ENCODE measurements at places on chromosomes 1 and 21.
A peak's percentile ranks its signal among the peaks of the same experiment; 100 is the strongest.

DNA sequence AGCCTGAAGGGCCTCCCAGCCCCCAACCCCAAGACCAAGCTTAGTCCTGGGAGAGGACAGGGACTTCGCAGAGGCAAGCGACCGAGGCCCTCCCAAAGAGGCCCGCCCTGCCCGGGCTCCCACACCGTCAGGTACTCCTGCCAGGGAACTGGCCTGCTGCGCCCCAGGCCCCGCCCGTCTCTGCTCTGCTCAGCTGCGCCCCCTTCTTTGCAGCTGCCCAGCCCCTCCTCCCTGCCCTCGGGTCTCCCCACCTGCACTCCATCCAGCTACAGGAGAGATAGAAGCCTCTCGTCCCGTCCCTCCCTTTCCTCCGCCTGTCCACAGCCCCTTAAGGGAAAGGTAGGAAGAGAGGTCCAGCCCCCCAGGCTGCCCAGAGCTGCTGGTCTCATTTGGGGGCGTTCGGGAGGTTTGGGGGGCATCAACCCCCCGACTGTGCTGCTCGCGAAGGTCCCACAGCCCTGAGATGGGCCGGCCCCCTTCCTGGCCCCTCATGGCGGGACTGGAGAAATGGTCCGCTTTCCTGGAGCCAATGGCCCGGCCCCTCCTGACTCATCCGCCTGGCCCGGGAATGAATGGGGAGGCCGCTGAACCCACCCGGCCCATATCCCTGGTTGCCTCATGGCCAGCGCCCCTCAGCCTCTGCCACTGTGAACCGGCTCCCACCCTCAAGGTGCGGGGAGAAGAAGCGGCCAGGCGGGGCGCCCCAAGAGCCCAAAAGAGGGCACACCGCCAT lies 21.9 kb upstream of the ARF1 start:
- DNase-seq = no peak

DNA sequence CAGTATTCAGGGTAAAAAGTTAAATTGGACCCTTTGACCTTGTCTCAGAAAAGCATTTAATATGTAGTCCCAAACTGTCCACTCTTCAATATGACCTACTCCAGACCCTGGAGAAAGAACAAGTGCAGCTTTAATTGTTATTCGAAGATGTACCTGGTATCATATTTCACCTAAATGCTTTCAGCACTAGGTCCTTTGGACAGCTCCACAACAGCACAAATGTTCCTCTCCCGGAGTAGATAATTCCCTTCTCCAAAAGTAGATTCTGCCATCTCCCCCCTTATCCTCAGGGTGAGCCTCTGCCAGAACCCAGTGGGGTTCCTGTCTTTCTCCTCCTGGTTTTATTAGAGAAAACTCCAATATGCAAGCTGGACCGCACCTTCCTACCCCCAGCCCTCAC lies 104.5 kb upstream of the AJAP1 start:
- no peak for DNase-seq

- no peak for DNase-seq
These were observed 518.7 kb downstream of the RWDD3 start for GRCh38 chr1:95752515-95753381.

DNA sequence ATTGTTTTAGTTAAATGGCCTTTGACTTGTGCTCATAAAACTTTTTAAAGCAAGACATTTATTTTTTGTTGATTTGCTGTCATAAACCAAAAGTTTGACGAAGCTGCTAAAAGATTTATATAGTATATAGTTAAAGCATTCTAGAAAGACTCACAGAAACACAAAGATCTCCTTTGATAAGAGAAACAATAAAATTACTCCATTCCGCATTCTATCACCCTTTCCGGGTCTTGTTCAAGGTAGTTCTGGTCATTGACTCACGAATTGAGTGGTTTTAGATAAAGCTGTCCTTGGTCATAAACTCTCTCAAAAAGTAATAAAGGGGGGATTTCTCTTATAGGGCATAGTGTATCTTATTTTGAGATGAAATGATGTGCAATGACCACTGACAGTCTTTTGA lies 1010.5 kb upstream of the NCAM2 start:
- no peak for DNase-seq

- DNase-seq = no peak
These were observed 18.0 kb downstream of the ADORA1 start for GRCh38 chr1:203145321-203146041.

GRCh38 chr1:94542088-94542870 lies 720 bp upstream of the F3 start:
- no peak for DNase-seq

DNA sequence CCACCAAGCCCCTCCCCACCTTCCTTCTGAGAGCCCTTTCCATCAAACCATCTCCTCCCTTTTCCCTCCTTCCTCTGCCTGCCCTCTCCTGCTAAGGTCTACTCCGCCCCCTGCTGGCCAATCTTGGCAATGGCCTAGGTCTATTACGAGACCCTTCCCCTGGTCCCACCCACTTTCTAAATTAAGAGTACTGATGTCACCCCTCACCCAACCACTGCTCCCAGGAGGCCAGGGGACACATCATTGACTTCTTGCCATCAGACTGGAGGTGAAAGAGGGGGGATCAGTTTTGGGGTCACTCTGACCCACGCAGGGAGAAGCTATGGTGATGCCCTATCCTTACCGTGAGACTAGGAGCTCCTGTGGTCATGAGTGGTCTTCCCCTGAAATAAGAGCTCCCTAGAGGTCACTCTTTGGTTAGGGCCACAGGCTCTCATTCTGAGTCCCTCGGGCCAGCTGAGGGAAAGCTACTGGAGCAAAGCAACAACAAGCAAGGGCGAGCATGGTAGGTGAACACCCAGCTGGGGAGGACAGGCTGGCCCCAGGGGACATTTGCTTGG lies 34.6 kb upstream of the S100A7 start:
- peak; percentile 16 for DNase-seq

GRCh38 chr1:150976879-150977694 lies 2.5 kb upstream of the CERS2 start:
- peak; percentile 55 for DNase-seq

- no peak for DNase-seq
These were observed 841 bp downstream of the POFUT2 start for GRCh38 chr21:45286671-45287437.

- no peak for DNase-seq
These were observed 12.6 kb upstream of the CD34 start for GRCh38 chr1:207923561-207923960.

- DNase-seq = no peak
These were observed 38.7 kb downstream of the CHAF1B start for GRCh38 chr21:36423771-36424433.

DNA sequence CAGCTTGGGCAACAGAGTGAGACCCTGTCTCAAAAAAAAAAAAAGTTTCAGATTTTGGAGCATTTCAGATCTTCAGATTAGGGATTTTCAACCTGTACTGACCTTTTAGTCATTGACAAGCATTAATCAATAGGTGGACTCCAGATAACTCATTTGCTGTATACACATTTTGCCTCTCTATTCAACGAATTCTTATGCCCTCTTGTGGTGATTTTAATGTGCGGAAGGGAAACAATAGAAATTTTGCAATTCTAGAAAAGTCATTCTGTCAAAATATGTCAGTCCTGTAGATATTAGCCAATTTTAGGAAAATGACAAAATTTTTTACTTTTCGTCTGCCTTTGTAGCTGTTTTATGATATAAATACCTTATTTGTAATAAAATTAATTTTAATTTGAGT lies 11.6 kb upstream of the OR2G2 start:
- DNase-seq = no peak

DNA sequence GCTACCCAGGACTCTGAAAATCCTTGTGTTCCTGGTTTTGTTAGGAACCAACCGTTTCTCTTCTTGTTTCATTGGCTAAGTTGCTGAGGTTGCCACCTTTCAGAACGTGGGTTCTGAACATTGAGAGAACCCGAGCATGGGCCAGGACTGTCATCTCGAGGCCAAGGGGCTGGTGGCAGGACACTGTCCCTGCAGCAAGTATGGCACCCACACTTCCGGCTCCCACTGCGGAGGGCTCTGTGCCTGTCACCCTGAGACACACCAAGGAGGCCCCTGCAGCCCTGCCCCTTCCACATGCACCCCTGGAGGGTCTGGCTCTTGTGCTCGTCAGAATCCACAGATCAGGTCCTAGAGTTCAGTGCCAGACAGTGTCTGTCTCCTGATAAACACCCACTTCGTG lies 39.1 kb upstream of the LRRC3 start:
- no peak for DNase-seq

- DNase-seq = no peak
These were observed 36.3 kb downstream of the NRDC start for GRCh38 chr1:51842261-51842660.

DNA sequence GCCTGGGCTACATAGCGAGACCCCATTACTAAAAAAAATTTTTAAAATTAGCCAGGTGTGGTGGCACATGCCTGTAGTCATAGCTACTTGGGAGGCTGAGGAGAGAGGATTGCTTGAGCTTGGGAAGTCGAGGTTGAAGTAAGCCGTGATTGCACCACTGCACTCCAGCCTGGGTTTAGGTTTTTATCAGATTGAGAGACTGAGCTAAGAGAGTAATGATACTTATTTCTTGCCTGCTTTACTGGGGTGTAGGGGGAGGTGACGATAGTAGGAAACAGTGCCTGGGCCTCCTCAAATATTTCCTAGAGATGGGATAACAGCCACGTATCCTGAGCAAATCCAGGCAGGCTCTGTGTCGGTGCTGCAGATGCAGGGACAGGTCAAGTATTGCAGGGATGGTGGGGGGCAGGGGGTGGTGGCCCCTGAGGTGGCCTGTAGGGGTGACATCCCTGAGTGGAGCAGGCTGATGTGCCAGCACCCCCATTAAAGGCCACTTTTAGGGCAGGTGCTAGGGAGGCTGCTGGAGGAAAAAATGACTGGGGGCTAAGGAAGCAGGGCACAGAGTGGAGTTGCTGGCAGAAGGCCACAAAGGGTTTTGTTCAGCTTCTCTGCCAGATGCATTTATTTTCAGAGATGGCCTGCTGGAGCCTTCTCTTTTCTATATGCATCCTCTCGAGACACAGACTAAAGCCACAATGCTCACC lies 130.5 kb downstream of the RHOU start:
- no peak for DNase-seq

GRCh38 chr1:204414016-204414415 lies 2.4 kb upstream of the PPP1R15B start:
- no peak for DNase-seq

GRCh38 chr1:25472471-25472870 lies 41.8 kb downstream of the MACO1 start:
- DNase-seq = no peak

DNA sequence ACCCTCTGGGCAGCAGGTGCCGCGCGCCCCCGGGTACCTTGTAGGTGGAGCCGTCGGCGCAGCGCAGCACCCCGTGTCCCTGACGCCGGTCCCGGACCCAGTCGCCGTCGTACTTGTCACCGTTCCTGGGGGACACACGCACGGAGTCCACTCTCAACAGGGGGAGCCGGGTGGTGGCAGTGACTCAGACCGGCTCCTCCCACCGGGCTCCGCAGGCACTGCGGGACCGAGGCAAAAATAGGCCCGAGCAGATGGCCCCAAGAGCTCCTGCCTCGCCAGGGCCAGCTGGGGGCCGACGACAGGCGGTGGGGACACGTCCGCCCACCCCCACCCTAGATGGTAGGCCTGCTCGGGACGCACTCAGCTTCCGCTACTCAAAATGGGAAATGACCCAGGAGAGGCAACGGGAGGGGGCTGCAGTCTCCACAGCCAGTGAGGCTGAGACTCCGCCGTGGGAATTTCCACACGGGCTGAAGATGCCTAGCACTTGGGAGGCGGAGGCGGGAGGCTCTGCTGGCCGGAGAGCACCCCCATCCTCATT lies 6.3 kb downstream of the MORN1 start:
- no peak for DNase-seq

- DNase-seq = no peak
These were observed at the start of gene LELP1 for GRCh38 chr1:153203130-153203529. Gene LELP1 (plus strand): TSS chr1:153203430. CDS start chr1:153204708, 1,278 bp downstream.

GRCh38 chr1:160993544-160994193 lies 27.3 kb downstream of the F11R start:
- no peak for DNase-seq

- no peak for DNase-seq
These were observed 97.4 kb upstream of the GFI1 start for GRCh38 chr1:92583821-92584760.

DNA sequence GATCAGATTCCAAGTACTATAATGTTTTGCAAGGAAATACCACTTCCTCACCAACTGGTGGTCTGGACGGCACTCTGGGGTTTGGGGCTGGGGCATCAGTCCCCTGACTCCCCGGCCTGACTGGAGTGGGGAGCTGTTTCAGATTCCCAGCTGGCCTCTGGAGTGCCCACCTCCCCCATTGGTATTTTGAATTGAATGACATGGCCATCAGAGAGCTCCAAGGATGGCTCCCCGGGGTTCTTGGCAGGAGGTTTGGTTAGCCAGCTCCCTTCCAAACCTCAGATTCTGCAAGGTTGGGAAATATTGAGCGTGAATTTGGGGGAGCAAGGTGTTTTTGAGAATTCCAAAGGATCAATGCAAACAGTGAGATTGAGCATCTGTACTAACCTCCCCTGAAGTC lies 2.2 kb upstream of the INAVA start:
- no peak for DNase-seq

DNA sequence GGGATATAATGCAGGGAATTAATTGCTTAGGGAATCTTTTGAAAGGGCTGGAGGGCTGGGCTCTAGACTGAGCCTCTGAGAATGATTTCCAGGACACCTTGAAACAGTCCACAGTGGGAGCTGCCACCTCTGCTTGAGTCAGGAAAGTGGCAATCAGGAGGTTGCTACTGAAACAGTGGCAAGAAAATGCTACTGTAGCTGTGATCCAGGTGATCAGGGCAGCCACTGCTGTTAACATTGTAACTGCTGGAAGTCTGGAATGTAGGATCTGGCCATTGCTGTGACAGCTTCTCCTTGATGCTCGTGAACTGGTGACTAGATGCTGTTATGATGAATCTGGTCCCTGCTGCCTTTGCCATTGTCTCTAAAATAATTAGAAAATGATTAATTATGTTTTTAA lies 12.8 kb downstream of the MAGI3 start:
- DNase-seq = no peak

GRCh38 chr1:38667626-38668025 lies 191.9 kb downstream of the RRAGC start:
- DNase-seq = no peak
